Activated T-helper 1 cell treated with anti-CD3 and anti-CD28 coated beads, Interleukin-12 subunit alpha, Interleukin-12 subunit beta, Interleukin-2, Interleukin-4 antibody, amounts not matched to agents 30 ng/mL and 10 ng/mL and 1 ng/mL, durations not matched to agents 14 hours and 24 hours and 36 hours (primary cell): ENCODE measurements at places on chromosomes 3 and 15.

- no peak overlapping the region for H3K4me3 ChIP-seq
- no peak for DNase-seq
- H3K4me1 ChIP-seq = peaks cover 18% of the 10 kb centered on the region
- H3K36me3 ChIP-seq = no peaks in the 10 kb centered on the region
Observed at GRCh38 chr15:79002581-79002980, 57.7 kb upstream of the CTSH start.

- H3K36me3 ChIP-seq = peaks cover 3% of the 10 kb centered on the region
- DNase-seq = no peak
- peak overlapping the region; percentile 32 for H3K27ac ChIP-seq
- H3K4me3 ChIP-seq = peak overlapping the region; percentile 78
- no peaks in the 10 kb centered on the region for H3K27me3 ChIP-seq
- H3K4me1 ChIP-seq = peaks cover 45% of the 10 kb centered on the region
Observed at GRCh38 chr15:63500265-63501250, 3.8 kb upstream of the USP3 start.

DNA sequence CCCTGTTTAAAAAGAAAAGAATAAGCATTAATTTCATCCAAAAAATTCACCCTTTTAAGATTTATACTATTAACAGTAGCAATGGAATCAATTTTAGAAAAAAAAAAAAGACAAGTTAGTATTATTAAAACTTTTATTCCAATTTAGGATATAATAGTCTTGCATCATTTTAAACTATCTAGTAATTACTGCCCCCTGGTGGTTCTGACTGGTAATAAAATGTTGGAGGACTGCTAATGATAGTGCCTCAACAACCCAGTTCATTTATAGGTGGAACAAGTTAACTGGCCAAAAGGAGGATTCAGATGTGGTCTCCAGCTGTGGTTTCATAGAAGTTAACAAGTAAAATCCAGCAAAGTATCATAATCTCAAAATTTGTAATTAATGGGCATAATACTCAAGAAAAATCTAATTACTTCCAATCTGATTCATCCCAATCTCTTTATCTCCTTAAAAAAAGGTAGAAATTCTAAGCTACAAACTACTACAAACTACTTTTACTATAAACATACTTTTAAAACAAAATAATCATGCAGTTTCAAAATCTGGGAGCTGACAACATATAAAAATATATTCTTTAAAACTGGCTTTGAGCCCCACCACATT is 30.7 kb upstream of the WDR49 start:
- H3K36me3 ChIP-seq = peaks cover 28% of the 10 kb centered on the region
- peaks cover 7% of the 10 kb centered on the region for H3K4me1 ChIP-seq

- no peak overlapping the region for H3K4me3 ChIP-seq
- H3K4me1 ChIP-seq = no peaks in the 10 kb centered on the region
- H3K36me3 ChIP-seq = no peaks in the 10 kb centered on the region
- H3K27ac ChIP-seq = no peak overlapping the region
- no peaks in the 10 kb centered on the region for H3K27me3 ChIP-seq
- DNase-seq = no peak
Observed at GRCh38 chr3:128346562-128346961, 120.1 kb downstream of the DNAJB8 start.

DNA sequence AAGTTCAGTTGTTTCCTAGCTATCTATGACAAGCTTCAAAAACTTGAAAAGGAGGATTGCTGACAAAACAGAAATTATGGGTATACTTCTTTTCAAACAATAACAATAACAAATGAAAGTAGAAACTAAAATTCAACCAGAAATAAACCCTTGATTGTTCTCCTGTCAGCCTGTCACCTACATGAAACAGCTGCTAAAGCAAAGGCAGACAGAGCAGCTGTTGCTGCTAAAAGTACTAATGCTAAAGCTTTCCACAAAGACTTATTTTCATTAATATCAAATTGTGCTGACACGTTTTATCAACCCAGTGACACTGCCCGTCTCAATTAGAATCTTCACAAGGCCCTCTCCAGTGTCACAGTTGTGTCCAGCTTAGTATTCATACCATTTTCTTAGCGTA is 533.2 kb upstream of the GBE1 start:
- H3K27ac ChIP-seq = no peak overlapping the region
- no peak for DNase-seq
- no peaks in the 10 kb centered on the region for H3K4me1 ChIP-seq
- H3K27me3 ChIP-seq = no peaks in the 10 kb centered on the region
- H3K36me3 ChIP-seq = no peaks in the 10 kb centered on the region

- H3K27me3 ChIP-seq = no peaks in the 10 kb centered on the region
- no peak for DNase-seq
- H3K36me3 ChIP-seq = peaks cover 12% of the 10 kb centered on the region
- H3K4me1 ChIP-seq = peaks cover 66% of the 10 kb centered on the region
- no peak overlapping the region for H3K27ac ChIP-seq
Observed at GRCh38 chr3:172142051-172142863, 102.9 kb downstream of the FNDC3B start.

GRCh38 chr15:100114100-100114499 is 227.7 kb downstream of the ADAMTS17 start:
- no peak overlapping the region for H3K4me3 ChIP-seq
- peaks cover 25% of the 10 kb centered on the region for H3K4me1 ChIP-seq
- no peak for DNase-seq

DNA sequence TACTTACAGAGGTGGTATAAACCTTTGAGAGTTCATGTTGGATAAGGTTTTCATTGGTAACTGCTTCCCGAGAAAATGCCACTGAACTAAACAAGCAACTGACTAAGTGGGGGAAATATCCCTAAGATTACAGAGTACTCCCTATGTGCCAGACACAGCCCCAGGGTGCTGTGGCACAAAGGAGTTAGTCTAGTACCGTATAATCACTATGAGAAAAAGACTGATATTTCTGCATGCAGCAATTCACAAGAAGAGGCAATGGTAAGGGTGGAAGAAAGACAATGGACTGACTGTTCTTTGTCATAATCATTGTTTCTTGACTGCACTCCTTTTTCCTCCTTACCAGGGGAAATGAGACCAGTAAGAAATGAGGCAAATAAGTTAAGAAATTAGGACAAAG is 20.0 kb upstream of the SLC25A26 start:
- H3K36me3 ChIP-seq = no peaks in the 10 kb centered on the region
- H3K4me1 ChIP-seq = no peaks in the 10 kb centered on the region
- H3K27me3 ChIP-seq = no peaks in the 10 kb centered on the region

GRCh38 chr15:69232765-69233164 is 65.9 kb upstream of the PAQR5 start:
- DNase-seq = no peak
- peaks cover 2% of the 10 kb centered on the region for H3K27me3 ChIP-seq
- no peaks in the 10 kb centered on the region for H3K4me1 ChIP-seq
- H3K27ac ChIP-seq = no peak overlapping the region
- H3K36me3 ChIP-seq = no peaks in the 10 kb centered on the region

GRCh38 chr3:165696496-165696895 is 140.7 kb downstream of the BCHE start:
- no peak for DNase-seq
- no peaks in the 10 kb centered on the region for H3K27me3 ChIP-seq
- no peak overlapping the region for H3K27ac ChIP-seq
- no peak overlapping the region for H3K4me3 ChIP-seq
- H3K4me1 ChIP-seq = no peaks in the 10 kb centered on the region

DNA sequence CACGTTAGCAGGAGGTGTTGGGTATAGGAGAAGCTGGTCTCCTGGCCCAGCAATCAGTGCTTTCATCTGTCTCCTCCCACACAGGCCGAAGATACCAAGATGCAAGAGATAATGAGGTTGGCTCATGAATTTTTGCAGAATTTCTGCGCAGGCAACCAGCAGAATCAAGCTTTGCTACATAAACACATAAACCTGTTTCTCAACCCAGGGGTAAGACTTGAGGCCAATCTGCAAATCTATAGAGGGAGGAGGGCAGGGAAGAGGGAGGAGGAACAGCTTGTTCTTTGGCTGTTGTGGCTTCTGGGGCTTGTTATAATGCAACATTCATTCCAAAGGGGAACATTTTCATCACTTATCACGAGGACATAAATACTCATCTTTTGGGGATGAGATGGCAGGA is 195.3 kb downstream of the ITPR1 start:
- no peak overlapping the region for H3K4me3 ChIP-seq
- H3K36me3 ChIP-seq = peaks cover 57% of the 10 kb centered on the region

DNA sequence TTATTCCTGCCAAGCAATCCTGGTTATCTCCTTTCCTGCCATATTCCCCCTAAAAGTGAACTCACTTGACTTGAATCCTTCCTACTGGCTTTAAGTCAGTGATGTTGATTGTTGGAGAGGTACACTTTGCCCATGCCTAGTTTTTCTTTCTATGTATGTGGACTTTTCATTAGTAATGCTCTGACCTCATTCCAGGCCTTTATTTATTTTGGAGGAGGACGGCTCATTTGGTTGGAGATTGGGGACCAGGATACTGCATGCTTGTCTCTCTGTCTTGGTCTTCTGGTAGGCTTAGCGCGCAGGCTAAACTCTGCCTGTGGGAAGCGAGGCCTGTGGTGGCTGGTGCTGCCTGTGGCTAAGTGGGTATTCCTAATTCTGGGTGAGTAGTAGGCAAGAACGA is 29.1 kb upstream of the MTMR10 start:
- peaks cover 20% of the 10 kb centered on the region for H3K27me3 ChIP-seq
- no peak overlapping the region for H3K27ac ChIP-seq

DNA sequence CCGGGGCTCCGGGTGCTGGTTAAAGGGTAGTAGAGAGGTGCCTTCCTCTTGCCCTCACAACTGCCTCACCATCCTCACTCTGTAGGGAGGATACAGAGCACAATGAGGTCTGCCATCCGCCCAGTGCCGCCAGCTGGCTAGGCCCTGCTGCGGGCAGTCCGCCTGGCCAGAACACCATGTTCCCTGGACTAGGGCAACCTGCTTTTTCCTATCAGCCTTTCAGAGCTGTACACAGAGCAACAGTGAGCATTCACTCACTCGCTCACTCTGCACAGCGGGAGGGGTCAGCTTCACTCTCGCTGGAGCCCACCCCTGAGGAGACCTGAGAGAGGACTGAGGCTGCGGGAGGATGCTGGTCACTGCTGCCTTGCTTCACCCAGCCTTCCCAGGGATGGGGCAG is 218.7 kb upstream of the CHRNA7 start:
- H3K27ac ChIP-seq = no peak overlapping the region
- no peak for DNase-seq
- no peaks in the 10 kb centered on the region for H3K4me1 ChIP-seq
- no peaks in the 10 kb centered on the region for H3K27me3 ChIP-seq
- H3K4me3 ChIP-seq = no peak overlapping the region

DNA sequence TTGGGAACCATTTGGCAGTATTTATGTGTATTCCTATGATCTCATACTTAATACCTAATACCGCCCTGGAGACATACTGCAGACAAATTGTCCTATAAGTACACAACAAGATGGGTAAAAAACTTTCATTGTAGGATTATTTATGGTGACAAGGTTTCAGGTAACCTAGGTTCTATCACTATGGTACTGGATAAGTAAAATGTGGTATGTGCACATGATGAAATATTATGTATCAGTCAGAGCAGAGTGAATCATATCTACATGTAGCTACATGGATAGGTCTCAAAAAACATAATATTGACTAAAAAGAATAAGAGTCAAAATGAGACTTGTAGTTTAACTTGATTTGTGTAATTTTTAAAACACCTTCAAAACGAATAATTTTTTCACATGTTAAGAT is 147.8 kb downstream of the LEKR1 start:
- H3K4me3 ChIP-seq = no peak overlapping the region
- no peaks in the 10 kb centered on the region for H3K36me3 ChIP-seq
- DNase-seq = no peak
- peaks cover 13% of the 10 kb centered on the region for H3K27me3 ChIP-seq
- no peak overlapping the region for H3K27ac ChIP-seq

DNA sequence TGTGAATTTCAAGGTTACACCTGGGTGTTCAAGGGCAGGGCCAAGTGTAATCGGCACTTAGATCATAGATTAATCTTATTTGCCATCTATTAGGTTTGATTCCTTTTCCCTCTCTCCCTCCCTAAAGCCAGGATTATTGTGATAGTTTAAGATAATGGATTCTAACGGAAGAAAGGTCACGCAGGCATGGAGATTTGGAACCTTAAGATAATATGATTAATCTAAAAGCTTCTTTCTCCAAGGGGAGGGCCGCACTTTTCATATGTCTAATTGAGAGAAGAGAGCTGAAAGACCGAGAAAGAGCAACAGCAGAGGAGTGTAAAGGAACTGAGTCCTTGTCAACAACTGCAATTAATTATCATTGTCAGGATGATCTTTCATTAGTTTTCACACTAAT is 858.8 kb upstream of the NR2F2 start:
- no peak for DNase-seq
- H3K4me1 ChIP-seq = peaks cover 4% of the 10 kb centered on the region
- no peak overlapping the region for H3K4me3 ChIP-seq

GRCh38 chr3:157046520-157046919 is 113.4 kb downstream of the CCNL1 start:
- no peaks in the 10 kb centered on the region for H3K4me1 ChIP-seq
- H3K36me3 ChIP-seq = no peaks in the 10 kb centered on the region
- H3K27ac ChIP-seq = no peak overlapping the region

GRCh38 chr15:96325541-96326327 is 4.8 kb upstream of the NR2F2 start:
- H3K36me3 ChIP-seq = peaks cover under 1% of the 10 kb centered on the region
- peaks cover 84% of the 10 kb centered on the region for H3K27me3 ChIP-seq
- no peak for DNase-seq
